ENCODE measurements at places on chromosomes 16 and 17.
A peak's percentile ranks its signal among the peaks of the same experiment; 100 is the strongest.

DNA sequence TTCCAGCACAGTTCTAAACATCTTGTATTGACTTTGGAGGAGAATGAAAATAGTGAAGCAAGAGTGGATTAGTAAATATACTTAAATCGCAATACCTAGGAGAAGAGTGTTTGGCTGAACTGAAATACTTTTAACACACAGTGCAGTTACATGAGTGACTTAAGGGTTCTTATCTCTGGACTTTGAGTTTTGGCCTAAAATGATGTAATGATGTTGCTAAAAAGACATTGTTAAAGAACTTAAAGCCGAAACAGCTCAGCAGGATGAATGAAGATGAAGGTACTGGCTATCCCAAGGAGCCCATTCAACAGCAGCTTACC lies 28.1 kb downstream of the PMP22 start:
- DNase-seq, result peak; percentile 64

- DNase-seq, result peak; percentile 90
These were observed 43.9 kb upstream of the ICAM2 start for GRCh38 chr17:64064331-64064730.

DNA sequence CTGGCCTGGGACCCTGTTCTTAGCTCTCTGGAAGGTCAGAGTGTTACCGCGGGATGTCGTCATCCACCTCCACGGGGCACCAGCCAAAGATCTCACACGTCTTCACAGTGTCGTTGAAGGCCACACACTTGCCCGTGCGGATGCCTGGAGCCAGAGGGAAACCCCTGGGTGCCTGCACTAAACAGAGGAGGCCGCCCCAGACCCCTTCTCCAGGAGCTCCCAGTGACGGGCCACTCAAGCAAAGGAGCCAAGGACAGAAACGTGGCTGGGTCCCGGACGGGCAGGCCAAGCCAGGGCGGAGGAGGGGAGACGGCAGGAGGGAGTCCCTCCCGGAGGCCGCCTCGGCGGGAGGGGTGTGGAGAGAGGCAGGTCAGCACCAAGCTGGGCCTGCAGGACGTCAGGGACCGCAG lies 11.0 kb upstream of the CAMKK1 start:
- no peak for DNase-seq

DNA sequence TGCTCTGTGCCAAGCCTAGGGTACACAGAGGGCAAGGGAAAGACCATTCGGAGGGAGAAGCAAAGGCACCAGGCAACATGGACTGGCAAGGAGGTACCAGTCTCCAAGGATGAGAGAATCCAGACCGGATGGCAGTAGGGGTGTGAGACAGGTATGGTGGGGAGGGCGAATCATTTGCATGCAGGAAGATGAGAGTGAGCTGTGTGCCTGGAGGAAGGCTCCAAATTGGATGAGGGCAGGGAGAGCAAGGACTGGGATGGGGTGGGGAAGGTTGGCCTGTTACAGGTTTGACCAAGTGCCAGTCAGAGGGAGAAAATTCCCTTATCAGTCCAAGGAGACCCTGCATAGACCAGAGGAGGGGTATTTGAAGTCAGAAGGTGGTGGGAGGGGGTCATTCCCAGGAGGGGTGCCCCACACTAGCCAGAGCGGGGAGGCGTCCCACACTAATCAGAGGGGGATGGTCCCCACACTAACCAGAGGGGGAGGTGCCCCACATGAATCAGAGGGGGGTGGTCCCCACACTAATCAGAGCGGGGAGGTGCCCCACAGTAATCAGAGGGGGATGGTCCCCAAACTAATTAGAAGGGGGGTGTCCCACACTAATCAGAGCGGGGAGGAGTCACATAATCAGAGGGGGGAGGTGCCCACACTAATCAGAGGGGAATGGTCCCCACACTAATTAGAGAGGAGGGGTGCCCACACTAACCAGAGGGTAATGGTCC lies 737 bp downstream of the CANT1 start:
- DNase-seq, result no peak

DNA sequence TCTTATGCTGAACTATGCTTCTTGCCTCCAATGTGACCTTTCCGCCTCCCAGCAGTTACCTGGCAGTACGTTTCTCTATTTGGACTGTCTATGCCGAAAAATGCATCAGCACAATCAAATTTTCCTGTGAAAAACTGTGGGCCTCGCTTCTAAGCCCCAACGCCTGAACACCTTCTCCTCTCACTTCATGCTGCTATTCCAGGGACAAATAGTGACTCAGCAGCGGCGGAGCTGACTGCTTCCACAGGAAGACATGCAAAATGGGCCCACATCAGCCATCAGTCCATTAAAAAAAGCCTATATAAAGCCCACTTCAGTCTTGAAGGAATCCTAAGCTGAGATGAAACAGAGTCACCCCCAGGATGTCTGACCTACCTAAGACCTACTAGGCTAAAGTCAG lies 10.5 kb upstream of the PIP4K2B start:
- no peak for DNase-seq

DNA sequence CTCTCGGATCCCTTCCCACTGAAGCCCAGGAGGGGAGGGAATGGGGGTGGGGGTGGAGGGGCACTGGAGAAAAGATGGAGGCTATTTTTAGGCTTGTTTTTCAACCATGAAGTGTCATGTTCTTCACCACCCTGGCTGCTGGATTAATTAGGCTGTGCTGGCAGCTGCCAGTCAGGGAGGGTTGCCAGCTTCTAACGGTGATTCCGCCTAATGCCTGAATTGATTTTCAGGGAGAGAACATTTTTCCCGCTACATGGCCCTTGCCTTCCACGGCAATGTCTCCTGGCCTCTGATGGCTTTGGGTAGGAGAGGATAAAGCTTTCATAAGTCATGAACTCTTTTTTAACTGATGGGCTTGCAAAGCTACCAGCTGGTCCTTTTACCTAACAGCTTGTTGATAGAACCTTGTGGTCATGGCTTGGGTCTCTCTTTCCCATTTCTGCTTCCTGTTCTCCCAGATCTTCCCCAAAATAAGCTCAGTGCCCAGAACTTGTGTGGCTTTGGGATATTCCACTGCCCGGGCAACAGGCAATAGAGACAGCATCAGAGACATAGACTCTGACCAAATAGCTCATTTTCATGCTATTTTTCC lies 167.4 kb downstream of the PITPNC1 start:
- DNase-seq, result no peak

GRCh38 chr16:49129935-49130334 lies 151.7 kb downstream of the CBLN1 start:
- DNase-seq, result no peak

GRCh38 chr17:13355054-13355453 lies 246.7 kb downstream of the HS3ST3A1 start:
- no peak for DNase-seq

- DNase-seq, result no peak
These were observed 22.8 kb downstream of the ABCC1 start for GRCh38 chr16:15972046-15972868.

- no peak for DNase-seq
These were observed 124.5 kb downstream of the GAS7 start for GRCh38 chr17:10073941-10074340.

- no peak for DNase-seq
These were observed 5.0 kb downstream of the SLX4 start for GRCh38 chr16:3606441-3606840.

GRCh38 chr16:5706211-5706610 lies 608.6 kb upstream of the EEF2KMT start:
- DNase-seq, result no peak

GRCh38 chr17:34639706-34640425 lies 60.5 kb downstream of the TMEM132E start:
- DNase-seq, result peak; percentile 69

DNA sequence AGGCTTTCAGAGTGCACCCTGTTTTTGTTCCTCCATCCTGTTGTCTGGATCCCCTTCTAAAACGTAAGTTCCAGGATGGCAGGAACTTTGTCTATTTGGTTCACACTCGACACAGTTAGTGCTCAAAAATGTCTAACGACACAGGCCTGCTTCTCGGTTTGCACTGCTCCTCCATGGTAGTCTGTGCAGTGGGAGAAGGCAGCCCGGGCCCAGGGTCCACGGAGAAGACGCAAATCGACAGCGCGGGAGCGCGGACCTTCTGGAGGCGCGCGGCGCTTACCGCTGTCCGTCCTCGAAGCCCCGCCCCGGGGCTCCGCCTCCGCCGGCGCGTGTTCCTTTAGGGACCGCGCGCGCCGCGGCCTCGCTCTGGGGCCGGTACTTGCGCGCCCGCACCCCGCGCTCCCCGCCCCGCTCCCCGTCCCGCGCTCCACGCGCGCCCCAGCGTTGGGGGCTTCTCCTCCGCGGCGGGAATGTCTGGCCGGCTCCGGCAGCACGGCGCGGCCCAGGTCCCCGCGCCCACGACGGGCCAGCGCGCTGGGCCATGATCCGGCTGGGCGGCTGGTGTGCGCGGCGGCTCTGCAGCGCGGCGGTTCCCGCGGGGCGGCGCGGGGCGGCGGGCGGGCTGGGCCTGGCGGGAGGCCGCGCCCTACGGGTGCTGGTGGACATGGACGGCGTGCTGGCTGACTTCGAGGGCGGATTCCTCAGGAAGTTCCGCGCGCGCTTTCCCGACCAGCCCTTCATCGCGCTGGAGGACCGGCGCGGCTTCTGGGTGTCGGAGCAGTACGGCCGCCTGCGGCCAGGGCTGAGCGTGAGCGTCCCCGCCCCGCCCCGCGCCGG lies at the start of gene NT5M:
Gene NT5M (plus strand): TSS at position 364 of the 837 bp plus-strand sequence. CDS start 178 bp downstream, at position 542.
- DNase-seq, result peak; percentile 81

- peak; percentile 78 for DNase-seq
These were observed 4.3 kb downstream of the CAMKK1 start for GRCh38 chr17:3888343-3889171.

- DNase-seq, result no peak
These were observed 52.7 kb downstream of the ZNF18 start for GRCh38 chr17:11944587-11944986.

DNA sequence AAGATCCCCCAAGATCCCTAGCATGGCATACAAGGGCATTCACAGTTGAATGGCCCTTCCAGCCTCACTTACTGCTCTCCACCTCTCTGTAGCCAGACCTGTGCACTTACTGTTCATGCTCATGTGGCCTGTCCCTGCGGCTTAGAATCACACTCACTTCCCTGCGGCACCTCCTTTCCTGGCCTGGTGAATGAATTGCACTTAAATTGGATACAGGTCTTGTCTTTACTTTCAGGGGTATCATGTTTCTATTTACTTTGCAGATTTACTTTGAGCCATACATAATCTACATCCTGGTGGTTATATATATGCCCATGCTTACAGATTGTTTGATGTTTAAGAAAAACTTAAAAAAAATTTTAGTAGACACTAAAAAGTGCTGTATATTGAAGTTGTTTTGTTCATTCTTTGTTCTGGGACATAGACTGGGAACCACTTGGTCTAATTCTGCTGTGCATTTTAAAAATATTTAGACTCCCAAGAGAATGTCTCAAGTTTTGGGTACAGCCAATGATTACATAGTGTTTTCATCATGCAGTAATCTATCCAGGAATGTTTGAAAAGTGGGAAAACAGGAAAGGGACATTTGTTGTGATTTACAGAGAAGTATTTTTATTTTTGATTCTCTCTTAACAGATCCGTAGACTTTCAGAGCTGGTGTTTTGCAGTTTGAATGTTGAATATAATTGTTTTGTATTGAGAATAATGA lies 63.9 kb downstream of the NUP88 start:
- no peak for DNase-seq

DNA sequence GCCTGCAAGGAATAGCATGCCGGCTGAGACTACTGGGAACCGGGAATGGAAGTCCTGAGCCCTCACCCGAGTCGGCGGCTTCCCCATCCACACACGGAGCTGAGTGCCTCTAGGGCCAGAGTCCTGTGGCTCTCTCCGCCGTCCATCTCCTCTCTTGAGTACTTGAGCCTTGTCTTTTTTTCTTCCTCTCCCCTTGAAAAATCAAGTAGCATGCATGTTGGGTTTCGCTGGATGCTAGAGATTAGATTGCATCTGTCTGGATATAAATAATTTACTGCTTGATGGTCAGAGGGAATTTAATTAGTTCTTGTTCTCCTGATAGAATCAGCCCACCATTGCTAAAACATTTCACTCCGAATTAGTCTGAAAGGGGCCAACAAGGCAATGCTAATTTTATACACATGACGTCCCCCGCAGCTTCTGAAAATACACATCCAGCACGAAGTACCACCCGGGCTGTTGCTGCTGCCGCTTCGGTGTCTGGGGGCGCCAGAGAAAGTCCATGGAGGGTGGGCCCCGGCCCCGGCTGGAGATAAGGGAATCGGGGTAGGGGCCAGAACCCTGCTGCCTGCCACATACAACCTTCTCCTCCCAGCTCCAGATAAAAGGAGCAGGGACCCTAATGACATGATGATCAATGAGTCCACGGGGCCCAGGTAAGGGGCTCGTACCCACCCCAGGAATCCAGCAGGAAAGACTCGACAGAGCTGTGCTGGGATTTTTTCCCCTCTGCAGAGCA lies 48.5 kb downstream of the RBFOX3 start:
- DNase-seq, result no peak

DNA sequence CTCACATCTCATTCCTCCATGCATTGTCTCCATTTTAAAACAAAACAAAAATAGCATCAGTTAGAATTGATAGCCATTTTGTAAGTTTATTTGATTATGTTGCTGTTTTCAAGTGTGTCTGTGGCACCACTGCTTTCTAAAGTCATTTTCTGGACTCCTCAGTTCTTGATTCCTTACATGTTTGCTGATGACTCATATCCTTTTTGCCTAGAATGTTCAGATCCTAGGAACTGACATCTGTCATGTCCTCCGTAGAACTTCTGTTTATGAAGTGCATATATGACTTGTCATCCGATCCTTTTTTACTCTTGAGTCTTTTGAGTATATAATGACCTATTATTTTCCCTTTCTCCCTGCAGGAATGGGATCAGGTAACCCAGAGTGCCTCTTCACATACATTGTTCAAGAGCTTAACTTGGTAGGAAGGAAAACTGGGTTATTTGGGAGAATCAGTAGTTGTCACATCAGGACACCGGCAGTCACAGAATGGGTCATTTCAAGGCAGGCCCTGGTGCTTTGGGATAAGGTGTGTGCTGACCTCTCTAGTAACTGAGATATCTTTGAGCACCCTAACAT lies 69.2 kb downstream of the MAP2K4 start:
- no peak for DNase-seq

GRCh38 chr17:83154311-83155127 lies 75.1 kb downstream of the METRNL start:
- DNase-seq, result no peak

DNA sequence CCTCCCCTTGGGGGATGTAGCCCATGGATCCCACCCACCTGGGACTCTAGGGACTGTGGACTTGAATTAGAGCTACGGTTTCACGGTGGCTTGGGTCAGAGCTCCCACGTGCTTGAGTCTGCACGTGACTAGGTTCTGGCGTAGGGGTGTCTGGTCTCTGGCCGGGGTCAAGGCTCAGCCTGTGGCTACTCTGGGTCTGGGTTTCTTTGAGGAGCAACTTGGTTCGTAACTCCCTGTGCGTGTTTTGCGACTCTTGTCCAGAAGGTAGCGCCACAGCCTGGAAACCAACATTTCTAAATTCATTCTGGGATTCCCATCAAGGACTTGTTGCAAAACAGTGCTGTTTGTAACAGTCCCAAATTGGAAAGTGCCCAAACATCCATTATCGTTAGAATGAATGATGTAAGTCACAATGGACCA lies 470 bp upstream of the GGT6 start:
- no peak for DNase-seq

DNA sequence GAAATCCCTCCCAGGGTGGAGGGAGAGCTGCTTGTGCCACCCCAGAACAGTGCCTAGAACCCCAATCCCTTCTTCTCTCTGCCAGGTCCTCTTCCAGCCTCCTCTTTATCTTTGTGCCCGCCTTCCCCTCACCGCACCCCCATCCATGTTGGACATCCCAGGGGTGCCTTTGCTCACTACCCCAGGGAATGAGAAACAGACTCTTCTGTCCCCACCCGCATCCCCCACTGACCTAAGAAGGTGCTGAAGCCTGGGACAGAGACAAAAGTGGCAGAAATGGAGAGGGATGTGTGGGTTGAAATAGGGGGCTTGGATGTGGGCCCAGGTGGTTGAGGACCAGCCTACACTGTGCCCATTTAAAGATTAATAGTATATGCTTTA lies 17.0 kb downstream of the ALOX15B start:
- no peak for DNase-seq
